ENCODE measurements at places on chromosomes 3 and 15. TPM values are rescaled to one million over a fixed set of nuclear protein-coding genes. Genes with fewer than 3 reads are reported as not detected.

DNA sequence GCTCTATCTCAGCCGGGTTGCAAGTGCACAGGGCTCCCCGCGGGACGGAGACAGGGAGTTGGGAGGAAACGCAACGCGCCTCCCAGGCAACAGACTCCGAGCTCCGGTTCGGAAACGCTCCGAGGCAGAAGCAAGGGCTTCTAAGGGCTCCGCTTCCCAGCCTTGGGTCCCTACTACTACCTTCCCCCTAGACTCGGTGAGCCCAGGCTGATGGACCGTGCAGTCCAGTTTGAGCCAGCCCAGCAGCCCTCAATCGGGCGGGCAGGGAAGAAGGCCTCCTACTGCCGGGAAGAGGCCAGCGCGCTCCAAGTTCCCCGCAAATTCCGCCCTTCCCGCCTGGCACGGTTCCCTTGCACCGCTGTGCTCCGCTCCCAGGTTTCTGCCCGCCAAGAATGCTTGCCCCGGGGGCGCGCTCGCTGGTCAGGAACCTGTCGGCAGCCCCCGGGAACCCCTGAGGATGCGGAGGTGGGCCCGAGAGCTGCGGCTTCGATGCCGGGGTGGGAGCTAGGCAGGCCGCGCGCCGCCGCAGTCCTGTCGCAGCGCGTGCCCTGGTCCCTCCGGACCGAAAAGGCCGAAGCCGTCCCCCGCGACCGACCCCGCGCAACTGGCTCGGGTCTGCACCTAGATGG lies 728 bp downstream of the TRANK1 start:
- no peak for DNase-seq

GRCh38 chr3:36196058-36196457 lies 184.2 kb upstream of the STAC start:
- DNase-seq = no peak

GRCh38 chr3:184910664-184911063 lies 98.7 kb downstream of the VPS8 start:
- DNase-seq = no peak

GRCh38 chr15:74983725-74984231 lies 11.6 kb upstream of the SCAMP5 start:
- no peak for DNase-seq

- no peak for DNase-seq
These were observed 58.6 kb upstream of the LMOD3 start for GRCh38 chr3:69180869-69181591.

RASGRP1 gene
- 0.10 TPM for total RNA-seq

GRCh38 chr3:155386919-155387318 lies 93.4 kb upstream of the STRIT1 start:
- no peak for DNase-seq

GRCh38 chr15:88982304-88982945 lies 69.2 kb upstream of the MFGE8 start:
- no peak for DNase-seq

DNA sequence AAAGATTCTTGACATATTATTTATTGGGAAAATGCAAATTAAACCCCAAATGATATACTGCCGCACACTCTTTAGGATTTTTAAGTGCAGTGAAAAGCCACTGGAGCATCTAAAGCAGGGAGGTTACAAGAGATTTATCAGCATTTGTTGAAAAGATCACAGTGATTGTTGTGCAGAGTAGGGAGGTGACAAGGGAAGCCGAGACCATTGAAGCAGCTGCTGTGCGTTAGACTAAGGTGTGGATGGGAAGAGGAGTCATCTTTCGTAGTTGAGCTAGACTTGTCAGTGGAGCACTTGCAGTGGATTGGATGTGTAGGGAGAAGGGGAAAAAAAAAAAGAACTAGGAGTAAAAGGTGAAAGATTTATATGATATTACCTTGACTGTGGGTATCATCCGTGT lies 854.6 kb downstream of the NTRK3 start:
- DNase-seq = no peak

DNA sequence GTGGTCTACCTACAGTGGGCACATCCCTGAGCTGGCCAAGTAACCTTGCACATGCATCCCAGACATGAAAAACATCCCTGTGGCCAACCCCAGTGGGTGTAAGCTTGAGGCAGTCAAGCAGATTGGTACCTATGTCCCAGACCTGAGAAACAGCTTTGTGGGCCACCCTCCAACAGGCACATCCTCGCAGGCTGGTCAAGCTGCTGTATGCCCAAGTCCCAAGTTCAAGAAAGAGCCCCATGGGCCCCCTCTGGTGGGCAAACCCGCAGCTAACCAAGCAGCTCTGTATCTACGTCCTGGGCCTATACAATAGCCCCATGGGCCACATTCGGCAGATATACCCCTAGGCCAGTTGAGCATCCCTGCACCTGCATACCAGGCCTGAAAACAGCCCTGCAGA lies 186.3 kb upstream of the GPR149 start:
- DNase-seq = no peak

MITF gene
- total RNA-seq = 6.1 TPM

- no peak for DNase-seq
These were observed 11.7 kb upstream of the MRPS22 start for GRCh38 chr3:139332092-139332491.

SPRED1 gene
- 22.2 TPM for total RNA-seq

MGA gene
- total RNA-seq = 24.3 TPM

RAMAC gene
- 16.5 TPM for total RNA-seq

- DNase-seq = no peak
These were observed 2.8 kb upstream of the UCN2 start for GRCh38 chr3:48566401-48566760.

DNA sequence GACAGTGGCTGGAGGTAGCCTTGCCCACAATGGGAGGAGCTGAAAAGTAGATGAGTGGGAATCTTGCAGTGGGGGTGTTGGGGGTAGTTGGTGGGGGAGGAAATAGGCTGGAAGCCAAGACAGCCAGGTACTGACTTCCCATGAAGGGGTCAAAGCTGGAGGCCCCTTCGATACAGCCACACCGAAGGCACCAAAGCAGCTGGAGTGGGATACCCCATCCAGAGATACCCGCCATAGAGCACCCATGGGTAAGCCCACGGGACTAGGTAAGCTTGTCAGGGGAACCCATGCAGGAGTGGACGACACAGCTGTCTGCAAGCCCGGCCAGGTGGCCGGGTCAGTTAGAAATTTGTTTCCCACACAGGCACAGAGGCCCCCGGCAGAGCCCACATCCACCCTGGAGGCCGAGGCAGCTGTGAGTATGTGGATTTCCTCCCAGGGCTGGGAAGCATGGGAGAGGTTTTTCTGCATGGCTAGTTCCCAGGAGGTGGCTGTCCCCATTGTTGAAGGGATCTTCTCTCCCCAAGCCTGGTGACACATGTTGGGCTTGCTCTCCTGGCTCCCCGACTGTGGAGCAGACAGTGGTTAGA lies 28.6 kb downstream of the PRR23E start:
- no peak for DNase-seq

GRCh38 chr3:156957715-156958114 lies 131.6 kb downstream of the LEKR1 start:
- no peak for DNase-seq

ADCY5 gene
- not detected for total RNA-seq

C2CD4A gene
- 0.05 TPM for total RNA-seq

- no peak for DNase-seq
These were observed 4.8 kb downstream of the VWA5B2 start for GRCh38 chr3:184234224-184234623.

SLC15A2 gene
- 0.29 TPM for total RNA-seq

NFKBIZ gene
- total RNA-seq = 35.4 TPM

DNA sequence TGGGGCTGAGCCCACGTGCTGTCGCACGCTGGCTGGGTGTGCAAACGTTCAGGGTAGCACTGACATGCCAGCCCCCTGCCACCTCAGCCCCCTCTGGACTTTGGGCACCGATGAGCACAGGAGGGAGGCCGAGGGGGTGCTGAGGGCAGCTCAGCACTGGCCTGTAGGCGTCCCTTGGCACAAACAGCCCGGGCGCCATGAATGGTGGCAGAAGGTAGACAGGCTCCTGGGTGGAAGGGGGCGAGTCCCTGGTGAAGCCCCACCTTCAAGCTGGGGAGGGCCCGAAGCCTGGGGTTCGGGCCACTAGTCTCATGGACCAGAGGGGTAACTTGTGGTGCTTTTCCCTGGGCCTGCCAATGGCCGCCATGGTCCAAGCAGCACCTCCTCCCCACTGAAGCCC lies 70.7 kb downstream of the GLB1 start:
- DNase-seq = no peak

DNA sequence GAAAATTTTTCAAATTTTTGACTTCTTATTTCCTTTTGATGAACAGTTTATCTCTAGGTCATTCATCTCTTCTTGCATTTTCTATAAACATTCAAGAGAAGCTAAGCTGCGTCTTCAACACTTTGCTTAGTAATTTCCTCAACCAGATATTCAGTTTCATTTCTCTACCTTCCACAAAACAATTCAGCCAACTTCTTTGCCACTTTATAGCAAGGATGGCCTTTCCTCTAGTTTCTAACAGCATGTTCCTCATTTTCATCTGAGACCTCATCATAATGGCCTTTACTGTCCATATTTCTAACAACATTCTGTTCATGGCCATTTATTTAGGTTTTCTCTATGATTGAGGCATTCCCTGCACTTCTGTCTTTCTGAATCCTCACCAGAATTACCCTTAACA lies 90.0 kb downstream of the ARIH1 start:
- DNase-seq = no peak

DNA sequence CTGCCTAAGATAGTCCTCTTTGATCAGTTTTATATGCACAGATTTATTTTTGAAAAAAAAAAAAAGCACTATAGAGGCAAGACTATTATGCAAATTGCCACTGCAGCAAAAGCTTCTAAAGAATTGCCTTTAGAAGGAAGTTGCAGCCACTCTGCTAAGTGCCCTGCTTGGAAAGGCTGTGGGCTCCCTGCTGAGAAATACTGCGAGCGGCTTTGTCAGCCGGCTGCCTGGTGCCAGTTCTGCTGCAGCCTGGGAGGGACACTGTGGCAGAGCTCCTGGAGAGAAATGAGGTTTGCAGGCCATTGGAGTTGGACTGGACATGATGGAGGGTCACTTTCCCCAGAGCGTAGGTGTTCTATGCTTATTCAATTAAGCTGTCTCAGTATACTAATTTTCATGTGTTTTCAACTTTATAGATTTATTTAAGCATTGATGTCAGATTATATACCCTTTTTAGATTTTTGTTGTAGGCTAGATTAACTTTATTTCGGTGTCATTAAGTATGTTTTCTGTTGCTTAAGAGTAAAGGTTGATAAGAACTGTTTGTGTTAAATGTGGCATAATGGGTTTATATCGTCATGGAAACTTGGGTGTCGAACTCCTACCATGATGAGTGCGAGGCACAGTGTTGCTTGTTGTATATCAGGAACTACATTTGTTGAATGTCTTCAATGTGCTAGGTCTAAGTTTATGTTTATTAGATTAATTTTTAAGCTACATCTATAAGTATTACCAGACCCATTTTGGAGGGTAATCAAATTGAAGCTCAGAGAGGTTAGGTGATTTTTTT lies 6.6 kb downstream of the MAP2K5 start:
- DNase-seq = no peak

DNA sequence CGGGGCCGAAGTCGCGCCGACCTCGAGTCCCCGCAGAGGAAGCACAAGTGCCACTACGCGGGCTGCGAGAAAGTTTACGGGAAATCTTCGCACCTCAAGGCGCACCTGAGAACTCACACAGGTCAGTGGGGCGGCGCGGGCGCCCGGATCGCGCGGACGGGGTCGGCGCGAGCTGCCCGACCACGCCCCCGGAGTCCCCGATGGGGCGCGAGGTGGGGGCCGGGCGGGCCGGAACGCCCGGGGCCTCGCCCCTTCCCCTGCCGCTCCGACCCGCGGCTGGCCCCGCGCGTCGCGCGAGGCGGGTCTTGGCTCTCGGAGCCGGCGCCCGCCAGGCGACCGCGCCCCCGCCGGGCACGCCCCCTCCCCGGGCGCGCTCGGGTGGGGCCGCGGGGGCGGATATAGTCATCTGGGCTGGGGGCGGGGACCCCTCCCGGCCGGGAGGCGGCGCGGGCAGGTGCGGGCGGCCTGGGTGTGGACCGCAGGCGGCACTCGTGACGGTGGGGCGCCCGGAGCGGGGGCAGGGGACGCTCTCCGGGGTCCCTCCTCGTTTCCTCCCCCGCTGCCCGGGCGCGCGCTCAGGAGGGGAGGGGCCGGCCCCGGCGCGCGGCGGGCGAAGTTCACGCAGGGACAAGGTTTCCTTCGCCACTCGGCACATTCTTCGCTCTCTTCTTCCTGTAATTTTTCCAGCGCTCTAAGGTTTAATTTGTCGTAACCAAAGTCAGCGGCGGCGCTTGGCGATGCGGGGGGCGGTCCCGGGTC lies 1.2 kb downstream of the KLF13 start:
- DNase-seq = no peak

Measured in glomerular endothelial cell (primary cell).